ENCODE measurements at places on chromosomes 2 and 18.

GRCh38 chr2:111999809-112000208 lies 55.3 kb upstream of the TMEM87B start:
- no peak for DNase-seq

- DNase-seq = no peak
Measured at GRCh38 chr2:235939471-235939870, 228.7 kb downstream of the GBX2 start.

DNA sequence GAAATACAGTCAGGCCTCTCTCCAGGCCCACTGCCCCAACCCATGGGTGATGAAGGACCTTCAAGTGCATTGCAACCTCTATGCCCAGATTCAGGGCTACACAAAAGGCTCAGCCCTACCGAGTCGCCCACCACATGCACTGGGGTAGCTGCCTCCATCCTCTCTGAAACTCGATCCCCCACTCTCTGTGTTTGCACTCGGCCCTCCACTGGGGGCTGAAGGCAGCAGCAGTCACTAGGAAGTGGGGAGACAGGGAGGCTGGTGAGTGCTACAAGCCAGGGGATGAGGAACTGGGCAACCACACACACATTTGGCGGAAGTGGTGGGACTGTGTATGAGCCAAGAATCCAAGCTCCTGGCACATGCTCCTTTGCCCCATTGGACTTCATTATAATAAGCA lies 94.6 kb downstream of the CERS6 start:
- no peak for DNase-seq

GRCh38 chr2:60033325-60033724 lies 520.1 kb downstream of the BCL11A start:
- no peak for DNase-seq

GRCh38 chr2:18487106-18487913 lies 73.1 kb downstream of the RDH14 start:
- DNase-seq = no peak

Data from substantia nigra (tissue), 51 donors.